ELR (cell line): ENCODE measurements at places on chromosomes 11 and 22.
A peak's percentile ranks its signal among the peaks of the same experiment; 100 is the strongest.

- DNase-seq: no peak
Measured at GRCh38 chr11:58613228-58613627, 9.2 kb upstream of the CNTF start.

DNA sequence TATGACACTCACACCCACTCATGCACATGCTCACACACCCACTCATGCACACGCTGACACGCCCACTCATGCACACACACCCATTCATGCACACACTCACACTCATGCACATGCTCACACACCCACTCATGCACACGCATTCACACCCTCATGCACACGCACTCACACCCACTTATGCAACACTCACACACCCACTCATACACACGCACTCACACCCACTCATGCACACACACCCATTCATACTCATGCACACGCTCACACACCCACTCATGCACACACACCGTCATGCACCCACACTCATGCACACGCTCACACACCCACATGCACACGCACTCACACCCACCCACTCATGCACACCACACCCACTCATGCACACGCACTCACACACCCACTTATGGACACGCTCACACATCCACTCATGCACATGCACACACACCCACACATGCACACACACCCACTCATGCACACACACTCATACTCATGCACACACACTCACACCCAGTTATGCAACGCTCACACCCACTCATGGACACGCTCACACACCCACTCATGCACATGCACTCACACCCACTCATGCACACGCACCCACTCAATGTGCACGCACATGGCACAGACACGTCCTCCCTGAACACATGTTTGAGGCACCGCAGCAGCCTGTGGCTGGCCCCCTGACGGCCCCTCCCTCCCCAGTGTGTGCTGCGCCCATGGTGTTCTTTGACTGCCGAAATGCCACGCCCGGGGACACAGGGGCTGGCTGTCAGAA lies 17.9 kb downstream of the MUC5AC start:
- DNase-seq: no peak

DNA sequence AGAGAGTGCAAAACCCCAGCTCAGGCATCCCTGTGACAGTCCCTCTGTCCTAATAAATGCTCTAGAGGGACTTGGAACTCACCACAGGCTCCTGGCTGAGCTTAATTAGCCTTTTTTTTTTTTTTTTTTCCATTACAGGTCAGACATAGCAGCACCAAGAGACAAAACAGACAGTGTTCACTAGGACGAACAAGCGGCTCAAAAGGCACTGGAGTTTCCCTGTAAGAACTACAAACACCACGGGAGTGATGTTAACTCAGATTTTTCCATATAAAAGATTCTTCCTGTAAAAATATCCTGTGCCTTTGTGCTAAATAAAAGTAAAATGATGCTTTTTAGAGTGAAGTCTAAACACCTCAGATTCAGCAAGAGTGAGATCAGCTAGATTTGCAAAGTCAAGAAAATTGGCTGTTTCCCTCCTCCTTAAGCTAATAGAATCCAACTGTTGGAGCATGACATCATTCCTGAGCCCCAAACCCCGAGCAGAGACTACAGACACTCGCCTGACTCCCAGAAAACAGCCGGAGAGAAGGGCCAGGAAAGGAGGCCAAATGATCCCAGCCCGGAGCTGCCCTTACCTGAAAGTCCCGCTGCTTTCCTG lies 101.0 kb upstream of the AKIP1 start:
- peak; percentile 60 for DNase-seq

- DNase-seq: no peak
Measured at GRCh38 chr22:40638261-40638660, 1.7 kb upstream of the MRTFA start.

DNA sequence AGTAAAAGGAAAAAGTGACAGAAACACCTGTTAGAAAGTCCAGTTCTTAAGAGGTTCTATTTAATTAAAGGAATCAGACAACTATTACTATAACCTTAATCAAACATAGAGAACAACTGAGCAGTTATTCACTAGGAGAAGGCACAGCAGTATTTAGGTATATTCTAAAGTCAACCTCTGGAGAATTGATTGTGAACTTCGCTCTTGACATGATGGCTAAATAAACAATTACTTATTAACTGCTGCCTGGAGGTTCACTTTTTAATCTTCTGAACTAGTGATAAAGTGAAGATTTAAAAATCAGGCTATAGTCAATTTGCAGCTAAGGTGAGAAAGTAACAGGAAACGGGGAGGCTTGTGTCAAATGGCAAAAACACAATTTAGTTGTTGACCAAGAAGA lies 557.3 kb downstream of the FAM181B start:
- no peak for DNase-seq

DNA sequence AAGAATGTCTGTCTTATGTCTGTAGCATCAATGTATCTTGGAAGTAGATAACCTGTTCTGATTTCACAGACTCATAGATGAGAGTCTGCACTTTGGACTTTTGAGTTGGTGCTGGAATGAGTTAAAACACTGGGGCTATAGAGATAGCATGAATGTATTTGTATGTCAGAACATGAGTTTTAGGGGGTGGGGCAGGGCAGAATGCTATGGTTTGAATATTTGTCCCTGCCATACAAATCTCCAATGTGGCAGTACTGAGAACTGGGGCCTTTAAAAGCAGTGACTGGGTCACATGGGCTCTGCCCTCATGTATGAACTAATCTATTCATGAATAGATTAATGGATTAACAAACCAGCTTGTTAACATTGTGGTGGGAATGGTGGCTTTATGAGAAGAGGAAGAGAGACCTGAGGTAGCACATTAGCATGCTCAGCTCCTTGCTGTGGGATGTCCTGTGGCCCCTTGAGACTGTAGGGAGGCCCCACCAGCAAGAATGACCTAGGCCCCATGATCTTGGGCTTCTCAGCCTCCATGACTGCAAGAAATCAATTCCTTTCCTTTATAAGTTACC lies 15.5 kb upstream of the OR52K1 start:
- DNase-seq: no peak

- no peak for DNase-seq
Measured at GRCh38 chr11:111230122-111230465, 15.4 kb upstream of the POU2AF2 start.

DNA sequence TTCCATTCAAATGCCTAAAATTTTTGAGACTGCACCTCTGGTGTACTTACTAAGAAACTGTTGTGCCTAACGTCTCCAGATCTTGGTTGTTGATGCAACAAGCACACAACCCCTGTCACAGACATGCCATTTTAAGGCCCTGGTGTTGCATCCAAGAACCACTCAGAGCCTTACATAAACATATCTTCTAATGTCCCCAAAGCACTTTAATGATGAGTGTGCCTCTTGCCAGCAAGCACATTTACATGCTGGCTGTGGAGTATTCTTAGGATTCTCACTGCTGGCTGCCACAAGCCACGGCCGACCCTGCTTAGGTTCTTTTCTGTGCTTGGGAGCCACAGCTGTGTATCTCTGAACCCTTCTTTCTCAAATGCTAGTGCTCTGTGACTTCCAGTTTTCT lies 201.4 kb downstream of the ADAMTS15 start:
- no peak for DNase-seq

GRCh38 chr11:134399996-134400395 lies 12.0 kb downstream of the B3GAT1 start:
- DNase-seq: no peak

DNA sequence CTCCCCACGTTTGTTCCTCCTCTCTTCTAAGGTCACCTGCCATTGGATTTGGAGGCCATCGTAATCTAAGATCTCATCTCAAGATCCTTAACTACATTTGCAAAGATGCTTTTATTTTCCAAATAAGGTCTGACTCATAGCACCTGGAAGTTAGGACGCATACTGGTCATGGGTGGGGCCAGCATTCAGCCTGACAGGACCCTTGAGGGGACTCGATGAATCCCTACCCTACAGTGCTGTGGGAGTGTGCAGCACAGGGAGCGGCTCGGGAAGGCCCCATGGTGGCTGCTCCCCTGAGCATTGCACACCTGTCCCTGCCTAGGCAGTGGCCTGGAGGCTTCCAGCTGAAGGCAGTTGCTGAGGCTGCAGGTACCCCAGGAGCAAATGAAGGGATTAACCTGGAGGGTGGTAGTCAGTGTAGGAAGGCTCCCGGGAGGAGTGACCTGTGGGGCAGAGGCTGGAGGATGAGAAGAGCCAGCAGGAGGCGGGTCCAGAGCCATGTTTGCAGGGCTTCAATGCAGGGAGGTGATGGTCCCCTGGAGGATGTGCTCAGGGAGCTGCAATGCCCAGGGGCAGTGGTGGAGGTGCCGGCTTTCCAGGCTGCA lies 362.2 kb downstream of the CTTN start:
- DNase-seq: no peak

- DNase-seq: peak; percentile 37
Measured at GRCh38 chr22:32281072-32281471, 25.9 kb upstream of the SLC5A4 start.

DNA sequence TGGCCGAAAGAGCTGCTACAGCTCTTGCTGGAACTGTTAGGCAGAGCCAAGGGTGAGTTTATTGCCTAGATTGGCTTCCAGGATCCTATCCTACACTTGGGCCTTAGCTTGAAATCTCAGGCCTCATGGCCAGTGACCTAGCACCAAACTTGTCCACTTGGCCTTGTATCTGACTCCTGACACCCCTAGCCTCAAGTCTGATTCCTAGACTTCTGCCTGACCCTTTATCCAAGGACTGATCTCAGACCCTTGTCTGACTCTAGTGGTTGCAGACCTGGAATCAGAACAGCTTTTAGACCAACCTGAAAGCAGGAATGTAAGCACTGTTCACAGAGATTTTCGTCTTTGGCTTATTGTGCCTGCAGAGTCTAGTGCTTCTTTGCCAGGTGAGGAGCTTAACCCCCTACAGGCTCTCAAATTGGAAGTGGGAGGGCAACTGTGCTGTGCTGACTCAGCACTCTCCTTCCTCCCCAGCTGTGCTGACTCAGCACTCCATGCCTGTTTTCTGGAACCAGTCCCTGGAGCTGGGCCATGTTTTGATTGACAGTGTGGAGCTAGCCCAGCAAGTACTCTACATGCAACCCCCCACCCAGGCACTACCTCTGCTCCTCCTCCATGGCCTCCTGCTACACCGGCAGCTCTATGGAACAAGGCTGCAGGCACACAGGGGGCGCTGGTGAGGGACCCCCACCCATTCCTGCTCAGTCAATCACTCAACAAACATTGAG lies 35.1 kb downstream of the RRP8 start:
- DNase-seq: peak; percentile 22
